Activated T-helper 1 cell treated with anti-CD3 and anti-CD28 coated beads, Interleukin-12 subunit alpha, Interleukin-12 subunit beta, Interleukin-2, Interleukin-4 antibody, amounts not matched to agents 30 ng/mL and 10 ng/mL and 1 ng/mL, durations not matched to agents 14 hours and 24 hours and 36 hours (primary cell): ENCODE measurements at places on chromosomes 16 and 17. TPM values are rescaled to one million over a fixed set of nuclear protein-coding genes. Genes with fewer than 3 reads are reported as not detected.

The KCNG4 gene
- not detected in 2 replicates for total RNA-seq

The GNGT2 gene
- total RNA-seq, result 16.5 and 18.4 TPM in 2 replicates

The GP1BA gene
- not detected in 2 replicates for total RNA-seq

The FBXL16 gene
- total RNA-seq, result 6.3 and 7.6 TPM in 2 replicates

The DHRS7B gene
- 20.0 and 23.6 TPM in 2 replicates for total RNA-seq

The USH1G gene
- total RNA-seq, result not detected in 2 replicates

The UNC13D gene
- total RNA-seq, result 185 and 186 TPM in 2 replicates

The TPSAB1 gene
- total RNA-seq, result not detected in 2 replicates

The KRT23 gene
- not detected in 2 replicates for total RNA-seq

The TMEM114 gene
- total RNA-seq, result not detected in 2 replicates

The HSD11B2 gene
- total RNA-seq, result 3.6 and 5.0 TPM in 2 replicates

The HIC1 gene
- total RNA-seq, result 45.6 and 47.0 TPM in 2 replicates

The SMIM36 gene
- total RNA-seq, result not detected in 2 replicates

The TPSD1 gene
- total RNA-seq, result not detected in 2 replicates

The ADAD2 gene
- total RNA-seq, result not detected in 2 replicates

The MYH3 gene
- 6.5 and 7.3 TPM in 2 replicates for total RNA-seq

The C16orf82 gene
- total RNA-seq, result not detected in 2 replicates

The RHOT1 gene
- 25.9 and 27.2 TPM in 2 replicates for total RNA-seq

The KCNJ12 gene
- not detected in 2 replicates for total RNA-seq

The TM4SF5 gene
- total RNA-seq, result not detected in 2 replicates

The HBM gene
- not detected in 2 replicates for total RNA-seq

The KRT31 gene
- total RNA-seq, result not detected in 2 replicates

The TMED6 gene
- total RNA-seq, result 1.2 and 1.3 TPM in 2 replicates

The MYH4 gene
- not detected in 2 replicates for total RNA-seq

The TMC6 gene
- total RNA-seq, result 265 and 268 TPM in 2 replicates

The SLX4 gene
- total RNA-seq, result 10.3 and 10.8 TPM in 2 replicates

The MAPK7 gene
- 17.2 and 20.7 TPM in 2 replicates for total RNA-seq

The STAT3 gene
- total RNA-seq, result 240 and 241 TPM in 2 replicates

The PPP1R1B gene
- not detected in 2 replicates for total RNA-seq

The NTN1 gene
- total RNA-seq, result 0.34 and 0.44 TPM in 2 replicates

The MAF gene
- total RNA-seq, result 90.5 and 95.5 TPM in 2 replicates

The KRTAP9-3 gene
- not detected in 2 replicates for total RNA-seq

The ITGAL gene
- total RNA-seq, result 259 and 287 TPM in 2 replicates

The MRC2 gene
- total RNA-seq, result 1.6 TPM in 2 replicates

The VAC14 gene
- 36.6 and 37.5 TPM in 2 replicates for total RNA-seq

The PSME3 gene
- 217 and 220 TPM in 2 replicates for total RNA-seq

The CLDN7 gene
- total RNA-seq, result 0.15 and 0.60 TPM in 2 replicates

The NPIPB6 gene
- 2.6 and 4.1 TPM in 2 replicates for total RNA-seq

The CLEC19A gene
- total RNA-seq, result not detected in 2 replicates

The TEKT5 gene
- total RNA-seq, result not detected in 2 replicates

The TBX2 gene
- not detected in 2 replicates for total RNA-seq

The SLC16A6 gene
- total RNA-seq, result 3.0 and 3.8 TPM in 2 replicates
